T-helper 17 cell (primary cell): ENCODE measurements at places on chromosomes 6 and 20.

GRCh38 chr6:149363154-149363553 lies 36.9 kb upstream of the SUMO4 start:
- DNase-seq, result no peak

- no peak for DNase-seq
Observed at GRCh38 chr6:49551078-49551865, 804 bp downstream of the C6orf141 start.

GRCh38 chr6:43725643-43726580 lies 38.3 kb upstream of the MRPS18A start:
- no peak for DNase-seq

DNA sequence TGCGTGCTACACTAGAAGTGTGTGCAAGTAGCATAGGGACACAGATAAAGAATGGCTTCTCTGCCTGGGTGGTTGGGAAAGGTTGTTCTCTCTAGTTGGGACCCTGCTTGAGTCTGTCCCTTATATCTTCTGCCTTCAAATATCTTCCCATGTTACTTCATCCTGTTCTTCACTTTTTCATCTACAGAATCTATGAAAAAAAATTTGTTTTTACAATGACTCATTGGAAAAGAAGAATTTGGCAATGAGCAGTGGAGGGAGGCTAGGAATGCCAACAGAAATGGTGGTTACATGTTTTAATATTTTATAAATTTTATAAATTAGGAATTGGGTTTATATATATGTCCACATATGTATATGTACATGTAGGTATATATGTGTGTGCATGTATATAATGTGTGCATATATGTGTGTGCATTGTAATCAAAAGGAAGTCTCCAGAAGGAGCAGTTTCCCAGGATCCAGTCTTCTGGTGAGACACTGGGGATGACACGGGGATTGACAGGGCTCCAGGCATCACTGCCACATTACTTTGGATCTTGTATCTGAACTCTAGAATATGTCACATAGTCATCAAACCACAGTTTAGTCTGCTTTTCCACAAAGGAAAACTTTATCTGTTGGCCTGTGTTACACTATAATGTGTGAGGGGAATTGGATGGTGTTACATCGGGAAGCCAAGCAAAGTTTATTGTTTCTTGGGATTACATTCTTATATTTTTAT lies 75.3 kb upstream of the RIPOR2 start:
- DNase-seq, result no peak

- no peak for DNase-seq
Observed at GRCh38 chr6:167564416-167565250, 239.7 kb downstream of the TTLL2 start.

DNA sequence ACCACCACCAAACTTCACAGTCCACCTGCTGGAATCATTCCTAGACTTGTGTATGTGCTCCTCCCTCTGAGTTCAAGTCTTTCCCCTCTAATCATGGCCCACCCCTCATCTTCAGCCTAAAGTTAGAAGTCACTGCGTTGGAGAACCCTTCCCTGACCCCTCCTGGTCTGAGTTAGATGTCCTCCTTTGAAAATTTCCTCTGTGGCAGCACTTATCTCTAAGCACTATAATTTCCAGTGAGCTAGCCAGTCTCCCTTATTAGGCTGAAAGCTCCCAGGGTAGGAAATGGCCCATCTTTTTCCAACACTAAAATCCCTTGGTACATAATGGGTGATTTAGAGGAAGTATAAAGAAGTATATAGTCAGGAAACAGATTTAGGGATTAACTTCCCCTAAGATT lies 63.2 kb downstream of the SESN1 start:
- DNase-seq, result no peak

GRCh38 chr6:13375360-13375878 lies 47.1 kb upstream of the TBC1D7 start:
- DNase-seq, result no peak

DNA sequence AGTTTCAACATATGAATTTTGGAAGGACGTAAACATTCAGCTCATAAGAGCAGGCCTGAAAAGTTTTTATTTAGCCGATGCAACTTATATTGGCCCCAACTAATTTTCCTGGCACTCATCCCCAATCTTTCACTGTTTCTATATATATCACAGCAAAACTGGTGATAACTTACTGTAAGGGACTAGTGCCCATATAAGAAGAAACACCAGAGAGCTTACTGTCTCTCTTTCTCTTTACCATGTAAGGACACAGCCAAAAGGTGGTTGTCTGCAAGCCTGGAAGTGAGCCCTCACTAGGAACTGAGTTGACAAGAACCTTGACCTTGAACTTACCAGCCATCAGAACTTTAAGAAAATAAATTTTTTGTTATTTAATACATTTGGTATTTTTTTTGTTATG lies 807.4 kb upstream of the CITED2 start:
- DNase-seq, result no peak

- no peak for DNase-seq
Observed at GRCh38 chr20:43863821-43864544, 50.7 kb upstream of the TOX2 start.

DNA sequence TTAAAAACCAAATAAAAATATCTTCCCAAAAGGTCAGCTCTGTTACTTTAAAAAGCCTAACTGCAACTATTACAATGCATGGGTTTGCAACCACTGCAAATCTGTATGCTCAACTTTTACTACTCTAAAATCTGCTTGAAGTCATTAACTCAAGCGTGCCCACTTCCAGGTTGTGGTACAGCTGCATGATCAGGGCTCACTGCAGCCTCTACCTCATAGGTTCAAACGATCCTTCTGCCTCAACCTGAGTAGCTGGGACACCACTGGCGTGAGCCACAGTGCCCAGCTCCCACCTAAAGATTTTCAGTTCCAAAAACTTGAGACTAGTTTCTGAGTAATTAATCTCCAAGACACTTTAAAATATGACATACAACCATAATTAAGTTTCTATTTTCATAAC lies 8.2 kb downstream of the DIDO1 start:
- DNase-seq, result no peak

GRCh38 chr20:35329435-35330139 lies 37.4 kb upstream of the FAM83C start:
- DNase-seq, result no peak

- DNase-seq, result no peak
Observed at GRCh38 chr20:16930656-16931055, 182.5 kb downstream of the OTOR start.

DNA sequence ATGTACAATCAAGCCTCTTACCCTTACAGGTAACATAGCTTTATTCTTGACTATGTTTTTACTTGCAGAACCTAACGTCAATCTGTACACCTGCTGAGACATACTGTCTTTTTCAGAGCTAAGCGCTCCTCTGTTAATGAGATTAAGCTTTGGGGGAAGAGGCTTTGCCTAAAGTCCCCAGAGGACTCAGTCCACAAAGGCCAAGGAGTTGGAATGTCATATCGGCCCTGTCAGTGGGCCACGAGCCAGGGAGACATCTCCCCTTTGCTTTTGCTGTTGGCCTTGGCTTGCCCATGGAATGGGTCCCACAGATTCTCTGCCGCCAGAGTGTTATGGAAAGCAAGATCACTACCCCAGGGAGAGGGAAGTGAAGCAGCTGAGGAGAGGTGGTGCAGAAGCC lies 64.1 kb upstream of the SOX4 start:
- DNase-seq, result no peak

DNA sequence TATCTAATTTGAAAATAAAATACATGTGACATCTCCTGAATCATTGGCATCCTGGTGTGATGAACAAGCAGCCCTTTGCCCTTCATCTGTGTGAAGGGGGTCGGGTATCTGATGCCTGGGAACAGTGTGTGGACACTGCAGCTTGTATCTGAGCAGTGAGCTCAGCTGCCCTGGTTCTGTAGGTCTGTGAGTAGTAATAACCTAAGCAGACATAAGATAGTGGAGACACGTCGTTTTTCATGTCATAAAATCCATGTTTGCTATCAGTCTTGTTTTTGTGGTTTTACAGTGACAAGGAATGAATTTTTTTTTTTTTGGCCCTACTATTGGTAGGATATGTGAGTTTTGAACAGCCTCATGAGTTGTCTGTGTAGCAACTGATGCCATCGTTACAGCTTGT lies 133.0 kb downstream of the JARID2 start:
- no peak for DNase-seq

GRCh38 chr20:22452442-22453011 lies 131.8 kb downstream of the FOXA2 start:
- DNase-seq, result no peak

DNA sequence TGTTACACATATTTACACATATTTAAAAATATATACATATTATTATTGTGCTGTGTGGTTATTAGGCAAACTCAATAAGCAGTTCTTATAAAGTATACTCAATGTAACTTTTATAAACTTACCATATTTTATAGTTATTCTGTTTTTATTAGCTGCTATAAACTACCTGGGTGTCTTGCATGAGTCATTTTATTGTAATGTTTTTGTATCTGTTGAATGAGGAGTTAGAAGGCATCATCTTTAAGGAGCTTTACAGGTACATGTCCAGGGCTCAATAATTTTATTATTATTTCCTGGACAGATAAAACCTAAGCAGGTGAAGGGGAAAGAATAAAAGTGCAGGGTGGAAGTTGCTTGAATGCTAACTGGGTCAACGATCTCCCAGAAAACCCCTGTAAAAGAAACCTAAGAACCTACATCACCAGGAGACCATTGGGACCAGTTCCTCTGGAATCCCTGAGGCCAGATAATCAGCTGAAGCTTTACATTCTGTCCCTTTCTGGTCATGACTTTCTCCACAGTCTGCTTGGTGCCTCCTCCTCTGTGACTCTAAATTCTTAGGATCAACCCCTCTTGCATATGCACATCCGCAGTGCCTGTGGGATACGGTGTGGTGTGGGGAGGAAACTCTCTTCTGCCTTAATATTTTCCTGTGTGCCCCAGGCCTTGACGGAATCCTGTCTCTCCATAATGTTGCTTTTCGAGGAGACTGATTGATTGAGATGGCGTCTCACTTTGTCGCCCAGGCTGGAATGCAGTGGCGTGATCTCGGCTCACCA lies 38.0 kb downstream of the TRIM38 start:
- no peak for DNase-seq

- no peak for DNase-seq
Observed at GRCh38 chr6:30091577-30092381, 16.2 kb upstream of the RNF39 start.

- peak; percentile 42 for DNase-seq
Observed at GRCh38 chr6:167047554-167047953, 48.4 kb downstream of the CEP43 start.

- DNase-seq, result no peak
Observed at GRCh38 chr6:53264915-53265607, 83.7 kb downstream of the ELOVL5 start.

- no peak for DNase-seq
Observed at GRCh38 chr6:83696674-83697073, 12.2 kb downstream of the SNAP91 start.

DNA sequence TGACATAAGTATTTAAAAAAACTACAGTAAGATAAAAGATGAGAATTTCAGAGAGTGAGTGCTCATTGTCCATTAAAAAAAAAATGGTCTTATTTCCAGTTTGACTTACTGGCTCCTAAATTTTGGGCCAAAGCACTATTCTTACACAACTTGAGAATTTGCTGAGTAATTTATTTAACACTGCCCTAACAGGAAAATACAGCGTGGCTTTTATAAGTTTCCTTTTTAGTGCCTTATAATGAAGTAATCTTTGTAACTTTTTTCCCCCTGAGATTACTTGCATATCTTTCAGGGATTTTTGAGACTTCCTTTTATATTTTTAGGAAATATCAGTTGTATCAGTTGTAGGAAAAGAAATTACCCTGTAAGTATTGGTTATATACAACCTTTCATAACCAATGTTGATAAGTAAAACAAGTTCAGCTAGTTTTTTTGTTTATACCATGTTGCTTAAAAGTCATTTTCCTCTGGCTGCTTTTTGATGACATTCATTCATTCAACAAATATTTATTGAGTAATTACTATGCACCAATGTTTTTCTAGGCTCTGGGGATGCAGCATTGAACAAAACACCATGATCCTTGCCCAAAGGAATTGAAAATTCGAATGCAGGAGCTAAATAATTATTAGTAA lies 106.4 kb upstream of the SGK1 start:
- DNase-seq, result no peak

DNA sequence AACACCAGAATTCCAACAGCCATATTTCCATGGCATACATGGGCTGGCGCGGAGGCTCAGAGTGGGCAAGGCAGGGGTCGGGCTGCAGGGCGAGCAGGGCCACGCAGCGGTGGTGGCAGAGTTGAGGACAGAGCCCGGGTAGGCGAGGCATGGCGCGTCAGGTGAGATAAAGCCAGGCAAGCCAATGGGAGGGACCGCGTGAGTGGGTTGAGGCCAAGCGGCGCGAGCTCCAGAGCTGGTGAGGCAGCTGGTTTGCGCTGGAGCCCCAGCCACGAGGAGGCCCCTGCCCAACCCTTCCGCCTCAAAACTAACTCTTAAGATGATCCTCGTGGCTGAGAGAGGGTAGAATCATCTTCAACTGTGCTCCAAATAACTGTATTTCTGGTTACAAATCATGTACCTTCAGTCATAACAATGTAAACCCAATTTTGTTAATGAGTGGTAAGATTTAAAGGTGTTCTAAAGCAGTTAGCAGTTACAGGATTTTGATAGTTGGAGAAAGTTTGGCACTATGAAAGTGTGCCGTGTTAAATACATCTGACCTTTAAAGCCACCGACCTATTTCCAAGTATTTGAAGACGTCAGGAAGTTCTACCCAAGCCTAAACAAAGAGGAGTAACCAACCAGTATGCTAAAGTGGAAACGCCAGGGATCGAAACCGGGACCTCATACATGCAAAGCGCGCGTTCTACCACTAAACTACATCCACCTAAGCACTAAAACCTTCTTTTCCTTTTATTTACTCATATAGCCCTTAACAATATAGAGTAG lies 107.9 kb downstream of the GPX5 start:
- no peak for DNase-seq

GRCh38 chr6:135675862-135676261 lies 175.6 kb upstream of the PDE7B start:
- DNase-seq, result no peak

DNA sequence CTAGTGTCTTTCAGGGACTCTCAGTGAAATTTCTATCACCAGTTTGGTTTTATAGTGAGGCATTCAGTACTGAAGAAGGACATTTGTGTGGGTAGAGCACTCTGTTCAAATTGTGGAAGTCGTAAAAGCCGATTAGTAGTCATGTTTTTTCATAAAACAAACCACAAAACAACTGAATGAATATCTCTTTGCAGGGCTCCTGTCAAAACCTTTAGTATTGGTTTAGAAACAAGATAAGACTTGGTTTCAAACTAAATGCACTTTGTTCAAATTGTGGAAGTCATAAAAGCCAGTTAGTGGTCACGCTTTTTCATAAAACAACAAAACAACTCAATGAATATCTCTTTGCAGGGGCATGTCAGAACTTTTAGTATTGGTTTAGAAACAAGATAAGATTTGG lies 23.8 kb downstream of the ADGRF4 start:
- no peak for DNase-seq

- DNase-seq, result no peak
Observed at GRCh38 chr6:96792561-96793190, 44.6 kb downstream of the GPR63 start.

DNA sequence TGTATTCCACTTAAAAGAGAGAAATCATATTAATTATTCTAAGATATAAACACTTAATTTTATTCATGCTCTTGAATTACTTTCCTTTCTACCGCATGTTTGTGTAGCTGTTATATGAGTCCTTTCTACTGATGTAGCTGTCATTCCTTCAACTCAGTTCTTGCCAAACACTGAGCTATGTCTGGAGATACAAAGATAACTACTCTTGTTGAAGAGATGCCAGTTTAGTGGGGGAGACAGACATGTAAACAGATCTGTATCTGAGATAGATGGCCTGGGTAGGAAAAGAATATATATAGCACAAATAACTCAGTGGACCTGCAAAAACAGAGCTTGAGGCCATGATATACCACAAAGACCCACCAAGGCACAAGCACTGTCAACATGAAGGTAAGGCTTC lies 157.3 kb downstream of the BTBD9 start:
- no peak for DNase-seq
